ENCODE measurements at places on chromosomes 3 and 15.

GRCh38 chr3:146343551-146343950 is 92.6 kb upstream of the PLSCR4 start:
- H3K27me3 ChIP-seq, result no peaks in the 10 kb centered on the region
- H3K27ac ChIP-seq, result no peak overlapping the region
- H3K4me1 ChIP-seq, result peaks cover 1% of the 10 kb centered on the region
- no peak overlapping the region for H3K4me3 ChIP-seq

GRCh38 chr3:114221881-114222264 is 15.5 kb downstream of the ZNF80 start:
- no peaks in the 10 kb centered on the region for H3K27me3 ChIP-seq
- no peak overlapping the region for H3K4me3 ChIP-seq
- no peak overlapping the region for H3K27ac ChIP-seq
- no peaks in the 10 kb centered on the region for H3K36me3 ChIP-seq
- DNase-seq, result no peak

GRCh38 chr3:63351159-63352007 is 73.3 kb downstream of the SYNPR start:
- no peaks in the 10 kb centered on the region for H3K27me3 ChIP-seq
- H3K4me1 ChIP-seq, result no peaks in the 10 kb centered on the region
- no peak overlapping the region for H3K27ac ChIP-seq
- no peaks in the 10 kb centered on the region for H3K36me3 ChIP-seq

- H3K4me3 ChIP-seq, result no peak overlapping the region
- H3K36me3 ChIP-seq, result peaks cover 48% of the 10 kb centered on the region
- H3K4me1 ChIP-seq, result no peaks in the 10 kb centered on the region
These were observed 87.5 kb downstream of the LRRFIP2 start for GRCh38 chr3:37086918-37087317.

GRCh38 chr15:71473751-71474150 is 336.6 kb upstream of the NR2E3 start:
- H3K4me3 ChIP-seq, result no peak overlapping the region
- DNase-seq, result no peak

DNA sequence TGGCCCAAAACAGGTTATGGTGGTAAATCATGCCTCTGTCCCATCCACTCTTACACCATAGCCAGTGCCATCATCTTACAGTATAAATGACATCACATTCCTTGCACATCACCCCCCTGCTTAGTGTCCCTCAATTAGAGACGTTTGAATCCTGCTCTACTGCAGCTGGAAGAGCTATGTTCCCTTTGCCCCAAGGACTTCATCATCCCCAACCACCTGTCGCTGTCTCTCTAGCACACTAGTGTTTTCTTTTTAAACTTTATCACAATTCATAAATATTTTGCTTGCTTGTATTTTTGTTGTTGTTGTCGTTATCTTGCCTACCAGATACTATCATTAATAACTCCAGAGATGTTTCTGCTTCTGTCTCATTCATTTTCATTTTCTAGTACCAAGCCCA is 28.7 kb downstream of the SPTSSB start:
- H3K27ac ChIP-seq, result no peak overlapping the region
- no peaks in the 10 kb centered on the region for H3K36me3 ChIP-seq
- no peak overlapping the region for H3K4me3 ChIP-seq
- no peaks in the 10 kb centered on the region for H3K4me1 ChIP-seq

DNA sequence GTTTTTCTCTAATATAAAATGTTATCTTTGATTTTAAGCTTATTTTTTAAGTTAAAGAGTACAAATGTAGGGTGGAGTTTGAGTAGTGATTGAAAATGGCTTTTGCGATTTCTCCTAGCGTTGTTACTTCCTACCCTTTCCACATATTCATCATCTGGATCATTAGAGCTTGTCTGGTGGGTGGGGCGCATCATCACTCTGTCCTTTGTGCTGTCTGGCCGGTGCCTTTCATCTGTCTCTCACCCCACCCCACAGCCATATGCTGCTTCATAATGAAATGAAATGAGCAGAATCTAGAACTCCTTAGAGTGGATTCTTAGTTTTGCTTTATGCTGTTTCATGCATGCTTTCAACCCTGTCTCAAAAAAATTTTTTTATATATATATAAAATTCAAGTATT is 44.3 kb downstream of the ATP1B3 start:
- H3K4me1 ChIP-seq, result no peaks in the 10 kb centered on the region
- no peaks in the 10 kb centered on the region for H3K27me3 ChIP-seq
- H3K27ac ChIP-seq, result no peak overlapping the region

GRCh38 chr3:71896751-71897150 is 111.8 kb upstream of the PROK2 start:
- no peak for DNase-seq
- no peaks in the 10 kb centered on the region for H3K4me1 ChIP-seq
- no peak overlapping the region for H3K27ac ChIP-seq
- no peak overlapping the region for H3K4me3 ChIP-seq

DNA sequence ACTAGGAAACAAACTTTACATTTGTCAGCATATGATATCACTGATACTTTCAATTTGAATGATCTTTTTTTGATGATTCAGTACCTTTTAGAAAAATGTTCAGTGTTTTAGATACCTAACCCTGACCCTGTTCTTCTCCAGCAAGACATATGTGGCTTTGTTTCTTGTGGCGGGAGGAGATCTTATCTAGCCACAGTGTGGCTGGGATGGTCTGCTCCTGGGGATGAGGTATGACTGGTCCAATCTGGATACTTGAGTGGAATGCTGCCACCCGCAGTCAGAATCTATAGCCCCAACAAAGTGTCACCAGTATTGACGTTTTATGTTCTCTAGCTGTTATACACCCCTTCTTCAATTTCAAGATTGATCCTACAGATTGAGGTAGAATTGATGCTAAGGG is 439.0 kb upstream of the GOLIM4 start:
- no peaks in the 10 kb centered on the region for H3K36me3 ChIP-seq
- no peaks in the 10 kb centered on the region for H3K27me3 ChIP-seq
- no peak overlapping the region for H3K4me3 ChIP-seq
- H3K27ac ChIP-seq, result no peak overlapping the region
- no peak for DNase-seq
- H3K4me1 ChIP-seq, result peaks cover 15% of the 10 kb centered on the region

DNA sequence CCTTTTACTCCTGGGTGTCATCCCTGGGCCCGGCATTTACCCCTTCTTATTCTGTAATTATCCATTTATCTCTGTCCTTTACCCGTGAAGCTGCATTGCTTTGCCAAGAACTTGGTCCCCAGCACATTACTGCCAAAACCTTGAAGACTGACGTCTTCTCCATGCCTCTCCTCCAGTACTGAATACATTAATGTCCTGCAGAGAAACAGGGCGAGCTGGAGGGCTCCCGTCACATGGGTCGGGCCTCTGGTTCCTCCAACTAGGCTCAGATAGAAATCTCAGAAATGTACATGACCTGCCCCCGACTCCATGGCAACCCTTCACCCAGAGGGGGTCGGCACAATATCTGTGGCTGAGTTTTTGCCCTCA is 445 bp downstream of the EFCAB12 start:
- H3K36me3 ChIP-seq, result peaks cover 11% of the 10 kb centered on the region
- H3K4me1 ChIP-seq, result peaks cover 18% of the 10 kb centered on the region
- no peak overlapping the region for H3K27ac ChIP-seq
- DNase-seq, result no peak

GRCh38 chr3:122536632-122537001 is 21.9 kb upstream of the KPNA1 start:
- H3K4me3 ChIP-seq, result no peak overlapping the region
- no peaks in the 10 kb centered on the region for H3K27me3 ChIP-seq
- no peaks in the 10 kb centered on the region for H3K36me3 ChIP-seq
- DNase-seq, result no peak
- H3K4me1 ChIP-seq, result no peaks in the 10 kb centered on the region

- no peak overlapping the region for H3K27ac ChIP-seq
- H3K27me3 ChIP-seq, result no peaks in the 10 kb centered on the region
- no peak for DNase-seq
- H3K4me3 ChIP-seq, result no peak overlapping the region
- no peaks in the 10 kb centered on the region for H3K36me3 ChIP-seq
These were observed 584.3 kb downstream of the AGBL1 start for GRCh38 chr15:86663979-86664378.

DNA sequence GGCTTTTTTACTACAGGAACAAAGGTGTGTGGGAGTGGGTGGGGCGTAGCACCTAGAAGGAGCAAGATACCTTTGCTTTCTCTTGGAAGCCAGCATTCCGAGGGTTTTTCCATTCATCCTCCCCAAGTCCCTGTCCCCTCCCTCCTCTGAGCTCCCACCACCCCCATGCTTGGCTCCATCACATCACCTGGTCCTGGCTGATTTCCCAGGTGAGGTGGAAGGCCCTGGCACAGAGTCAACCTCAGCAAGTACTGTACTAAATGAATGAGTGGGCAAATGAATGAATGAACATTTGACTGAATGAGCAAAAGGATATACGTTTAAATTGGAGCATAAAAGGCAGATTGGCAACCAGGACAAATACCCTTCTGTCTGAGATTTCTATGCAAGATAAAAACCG is 45.4 kb downstream of the DZIP1L start:
- H3K27me3 ChIP-seq, result no peaks in the 10 kb centered on the region
- no peak for DNase-seq
- no peak overlapping the region for H3K4me3 ChIP-seq
- no peak overlapping the region for H3K27ac ChIP-seq
- peaks cover 15% of the 10 kb centered on the region for H3K4me1 ChIP-seq

GRCh38 chr15:72866866-72867616 is 83.5 kb upstream of the ADPGK start:
- DNase-seq, result no peak
- no peak overlapping the region for H3K4me3 ChIP-seq
- H3K4me1 ChIP-seq, result no peaks in the 10 kb centered on the region
- H3K27me3 ChIP-seq, result peaks cover 13% of the 10 kb centered on the region
- no peaks in the 10 kb centered on the region for H3K36me3 ChIP-seq

All from neuronal stem cell (in vitro differentiated cells).